A549 treated with CORT108297 at 1 μM for 4 hours (cell line): ENCODE measurements at places on chromosomes 13 and 19. TPM values are rescaled to one million over a fixed set of nuclear protein-coding genes. Genes with fewer than 3 reads are reported as not detected.

Gene SGCG
- not detected in 5 replicates for total RNA-seq

Gene ZNF878
- total RNA-seq, result not detected in 5 replicates

Gene GPATCH1
- total RNA-seq, result 12.4 to 15.4 TPM (median 13.6 TPM) in 5 replicates

Gene CAPN12
- total RNA-seq, result 5.0 to 6.7 TPM (median 6.2 TPM) in 5 replicates

Gene FXYD1
- 0.08 to 0.45 TPM (median 0.30 TPM) in 5 replicates for total RNA-seq

Gene RGL3
- 1.4 to 2.8 TPM (median 1.9 TPM) in 5 replicates for total RNA-seq

Gene SMG9
- 52.1 to 76.4 TPM (median 65.0 TPM) in 5 replicates for total RNA-seq

Gene PHLDB3
- total RNA-seq, result 10.3 to 11.8 TPM (median 11.4 TPM) in 5 replicates

Gene ZNF829
- 0.36 to 0.48 TPM (median 0.44 TPM) in 5 replicates for total RNA-seq

Gene ZNF534
- not detected in 5 replicates for total RNA-seq

Gene NLRP4
- total RNA-seq, result not detected in 5 replicates

Gene CRX
- not detected in 5 replicates for total RNA-seq

Gene KIR3DL2
- total RNA-seq, result not detected in 5 replicates

Gene MUC16
- total RNA-seq, result 0.02 to 0.07 TPM (median 0.05 TPM) in 5 replicates

Gene SLITRK1
- total RNA-seq, result not detected in 5 replicates

Gene KL
- total RNA-seq, result 0.03 to 0.07 TPM (median 0.04 TPM) in 4 of 5 replicates, not detected in the other

Gene TMEM161A
- 19.5 to 29.5 TPM (median 26.2 TPM) in 5 replicates for total RNA-seq

Gene ZSCAN5A
- total RNA-seq, result 6.0 to 9.0 TPM (median 8.0 TPM) in 5 replicates

Gene PNMA8B
- not detected in 5 replicates for total RNA-seq

Gene CDX2
- total RNA-seq, result 0.70 to 1.4 TPM (median 1.1 TPM) in 5 replicates

Gene ZNF493
- total RNA-seq, result 0.02 to 0.23 TPM (median 0.16 TPM) in 5 replicates

Gene GPR18
- total RNA-seq, result not detected in 5 replicates

Gene GNG8
- total RNA-seq, result not detected in 5 replicates

Gene ZIK1
- total RNA-seq, result not detected in 5 replicates

Gene ZNF699
- 0.66 to 1.6 TPM (median 1.2 TPM) in 5 replicates for total RNA-seq

Gene CNN2
- 49.8 to 59.3 TPM (median 58.6 TPM) in 5 replicates for total RNA-seq

Gene ZNF787
- total RNA-seq, result 25.4 to 52.9 TPM (median 48.0 TPM) in 5 replicates

Gene NECTIN2
- total RNA-seq, result 71.9 to 89.5 TPM (median 86.2 TPM) in 5 replicates

Gene UPK1A
- 0.51 to 1.1 TPM (median 0.91 TPM) in 5 replicates for total RNA-seq

Gene C3
- total RNA-seq, result 39.1 to 46.1 TPM (median 43.1 TPM) in 5 replicates

Gene MED16
- total RNA-seq, result 11.3 to 22.3 TPM (median 21.5 TPM) in 5 replicates

Gene RINL
- 2.2 to 3.1 TPM (median 2.8 TPM) in 5 replicates for total RNA-seq

Gene KDM4B
- 5.6 to 9.0 TPM (median 7.8 TPM) in 5 replicates for total RNA-seq

Gene CEACAM8
- total RNA-seq, result not detected in 5 replicates

Gene CAMSAP3
- total RNA-seq, result 3.1 to 5.6 TPM (median 4.4 TPM) in 5 replicates

Gene KIRREL2
- total RNA-seq, result 0.32 to 0.69 TPM (median 0.49 TPM) in 5 replicates

Gene LILRA1
- total RNA-seq, result not detected in 5 replicates

Gene NOVA2
- total RNA-seq, result 0.12 to 0.19 TPM (median 0.13 TPM) in 5 replicates

Gene ZNF667
- not detected in 5 replicates for total RNA-seq

Gene OR4F17
- total RNA-seq, result not detected in 5 replicates

Gene ZNF44
- total RNA-seq, result 0.36 to 1.1 TPM (median 0.61 TPM) in 5 replicates

Gene OR7A10
- not detected in 5 replicates for total RNA-seq

Gene LHB
- not detected in 5 replicates for total RNA-seq

Gene IGFL4
- total RNA-seq, result 0.33 to 1.0 TPM (median 0.54 TPM) in 5 replicates

Gene GJA3
- 0.95 to 1.3 TPM (median 1.1 TPM) in 5 replicates for total RNA-seq

Gene SBSN
- total RNA-seq, result 2.5 to 3.1 TPM (median 3.0 TPM) in 5 replicates

Gene USHBP1
- total RNA-seq, result 0.02 to 0.05 TPM in 2 of 5 replicates, not detected in the others
